ENCODE measurements at places on chromosomes 4 and X.
A peak's percentile ranks its signal among the peaks of the same experiment; 100 is the strongest.

DNA sequence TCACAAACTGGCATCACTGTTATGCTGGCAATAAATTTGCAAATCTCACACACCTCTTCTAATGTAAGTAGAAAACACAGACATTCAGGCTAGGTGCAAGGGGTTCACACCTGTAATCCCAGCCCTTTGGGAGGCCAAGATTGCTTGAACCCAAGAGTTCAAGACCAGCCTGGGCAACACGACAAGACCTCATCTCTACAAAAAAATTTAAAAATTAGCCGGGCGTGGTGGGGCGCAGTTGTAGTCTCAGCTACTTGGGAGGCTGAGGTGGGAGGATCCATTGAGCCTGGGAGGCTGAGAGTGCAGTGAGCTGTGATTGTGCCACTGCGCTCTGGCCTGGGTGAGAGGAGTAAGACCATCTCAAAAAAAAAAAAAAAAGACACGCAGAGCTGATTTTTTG lies 83.1 kb upstream of the ENPP6 start:
- DNase-seq = no peak

DNA sequence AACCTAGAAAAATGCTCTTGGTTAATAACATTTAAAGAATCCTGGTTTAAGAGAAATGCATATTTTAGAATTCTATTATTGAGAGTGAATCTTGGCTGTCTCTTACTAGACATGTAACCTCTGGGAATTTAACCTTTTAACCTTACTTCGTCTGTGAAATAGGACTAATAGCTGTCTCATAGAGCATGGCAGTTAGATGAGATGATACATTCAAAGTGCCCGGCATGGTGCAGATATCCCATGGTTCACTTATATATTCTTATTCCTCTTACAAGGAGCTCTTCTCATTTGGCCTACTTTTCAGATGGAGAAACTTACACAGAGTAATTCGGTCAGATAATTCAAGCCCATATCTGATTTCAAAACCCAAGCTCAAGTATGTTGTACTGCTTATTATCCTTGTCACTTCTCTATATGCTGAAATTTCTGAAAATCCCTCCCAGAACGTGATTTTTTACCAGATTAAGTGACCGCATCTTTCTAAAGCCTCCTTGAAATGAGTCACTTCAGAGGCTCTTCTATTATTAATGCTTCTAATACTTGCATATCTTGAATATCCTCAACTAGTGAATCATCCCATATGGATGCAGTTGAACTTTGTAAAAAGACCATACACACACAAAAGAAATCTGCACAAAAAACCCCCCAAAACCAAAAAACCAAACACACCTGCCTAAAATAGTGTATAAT lies 4.9 kb downstream of the CDKN2AIP start:
- DNase-seq = peak; percentile 23

GRCh38 chr4:155787113-155787710 lies 28.4 kb downstream of the GUCY1B1 start:
- peak; percentile 62 for DNase-seq

- DNase-seq = no peak
Observed at GRCh38 chr4:84606645-84607044, 23.7 kb downstream of the CDS1 start.

- peak; percentile 1 for DNase-seq
Observed at GRCh38 chr4:114780205-114780604, 181.6 kb downstream of the UGT8 start.

DNA sequence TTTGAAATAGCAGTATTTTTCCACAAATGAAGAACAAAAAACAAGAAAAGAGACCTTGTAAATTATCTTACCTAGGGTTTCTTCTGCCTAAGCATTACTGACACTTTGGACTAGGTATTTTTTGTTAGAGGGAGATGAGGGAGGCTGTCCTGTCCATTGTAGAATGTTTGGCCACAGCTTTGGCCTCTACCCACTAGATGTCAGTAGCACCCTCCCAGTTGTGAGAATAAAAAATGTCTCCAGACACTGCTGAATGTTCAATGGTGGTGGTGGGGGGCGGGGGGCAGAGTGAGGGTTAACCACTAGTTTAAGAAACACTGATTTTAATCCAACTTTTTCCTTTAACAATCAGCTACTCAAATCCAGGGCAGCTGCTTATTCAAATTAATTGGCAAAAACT lies 25.8 kb downstream of the OTUD4 start:
- peak; percentile 33 for DNase-seq

DNA sequence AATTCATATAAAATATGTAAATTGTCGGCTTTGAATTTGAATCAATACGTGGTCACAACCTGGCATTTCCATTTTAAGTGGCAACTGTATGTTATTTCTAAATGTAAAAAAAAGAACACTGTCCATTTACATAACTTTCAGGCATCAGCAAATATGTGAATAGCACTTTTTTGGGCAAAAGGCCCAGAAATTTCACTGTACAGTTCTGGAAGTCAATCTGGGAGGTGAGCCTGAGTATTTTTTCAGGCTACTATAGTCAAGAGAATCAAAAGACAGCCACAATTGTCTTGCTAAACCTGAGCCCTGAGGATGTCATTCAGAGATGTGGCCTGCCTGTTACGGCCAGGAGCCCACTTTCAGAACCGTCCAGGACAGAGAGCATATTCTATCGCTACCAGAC lies 543.9 kb upstream of the MAGEB2 start:
- peak; percentile 34 for DNase-seq

GRCh38 chr4:1516881-1517480 lies 110.7 kb upstream of the NKX1-1 start:
- DNase-seq = no peak

GRCh38 chrX:123331349-123331748 lies 147.3 kb downstream of the GRIA3 start:
- DNase-seq = no peak

DNA sequence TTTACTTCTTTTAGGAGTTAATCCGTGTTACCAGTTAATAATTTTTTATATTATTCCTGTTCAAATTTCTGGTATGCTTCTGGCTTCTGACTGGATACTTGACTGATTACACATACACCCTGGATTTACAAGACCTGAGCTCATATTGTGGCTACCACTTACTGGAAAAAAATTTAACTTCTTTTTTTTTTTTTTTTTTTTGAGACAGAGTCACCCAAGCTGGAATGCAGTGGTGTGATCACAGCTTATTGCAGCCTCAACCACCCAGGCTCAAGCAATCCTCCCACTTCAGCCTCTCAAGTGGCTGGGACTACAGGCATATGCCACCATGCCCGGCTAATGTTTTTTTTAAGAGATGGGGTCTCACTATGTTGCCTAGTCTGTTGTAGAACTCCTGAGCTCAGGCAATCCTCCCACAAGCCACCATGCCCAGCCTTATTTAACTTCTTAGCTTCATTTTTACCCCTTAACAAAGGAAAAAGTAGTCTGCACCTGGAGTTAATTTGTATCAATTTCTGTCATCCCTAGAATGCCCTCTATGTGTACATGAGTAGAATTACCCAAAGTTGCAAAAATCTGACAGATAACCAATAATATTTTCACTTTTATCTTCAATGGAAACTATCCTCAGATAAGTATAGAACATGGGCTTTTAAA lies 50.3 kb downstream of the TMEM165 start:
- DNase-seq = peak; percentile 89

- DNase-seq = peak; percentile 50
Observed at GRCh38 chrX:129522184-129523078, 859 bp downstream of the SMARCA1 start.

DNA sequence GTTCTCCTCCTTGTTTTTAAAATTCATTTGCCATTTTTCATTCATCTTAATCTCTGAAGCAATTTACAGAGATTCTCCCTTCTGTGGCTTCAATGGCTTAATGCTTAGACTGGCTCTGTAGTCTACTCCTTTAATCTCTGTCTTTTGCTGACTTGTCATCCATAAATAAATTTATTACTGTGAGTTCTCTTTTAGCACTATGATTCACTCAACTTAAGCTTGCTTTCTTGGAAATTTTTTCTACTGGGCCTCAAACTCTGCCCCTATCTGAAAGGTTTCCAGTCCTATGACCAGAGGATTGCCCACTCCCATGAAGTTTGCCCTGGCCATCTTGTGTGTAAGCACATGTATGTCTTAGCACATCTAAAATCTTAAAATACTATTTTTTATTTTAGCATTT lies 251.1 kb downstream of the DCLK2 start:
- no peak for DNase-seq

GRCh38 chr4:162347842-162348213 lies 184.0 kb upstream of the FSTL5 start:
- DNase-seq = no peak

DNA sequence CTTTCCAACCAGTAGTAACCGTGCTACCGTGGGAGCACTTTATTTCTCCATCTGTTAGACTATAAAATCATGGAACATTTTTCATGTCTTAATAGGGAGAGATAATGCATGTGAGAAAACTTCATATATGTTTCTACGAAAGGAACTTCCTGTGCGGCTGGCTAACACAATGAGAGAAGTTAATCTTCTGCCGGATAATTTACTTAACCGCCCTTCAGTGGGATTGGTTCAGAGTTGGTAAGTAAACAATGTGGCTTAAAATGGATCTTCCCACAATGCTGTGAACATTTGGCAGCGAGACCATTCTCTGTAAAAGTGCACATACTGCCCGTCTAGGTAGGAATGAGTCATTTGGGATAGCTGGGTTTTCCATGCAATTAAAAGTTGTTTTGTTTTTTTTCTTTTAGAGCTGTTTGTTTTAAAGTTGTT lies 29.6 kb downstream of the PDK3 start:
- peak; percentile 49 for DNase-seq

GRCh38 chr4:95190751-95191436 lies 357.9 kb downstream of the UNC5C start:
- DNase-seq = no peak

- DNase-seq = no peak
Observed at GRCh38 chr4:62285026-62285425, 1084.9 kb downstream of the ADGRL3 start.

GRCh38 chr4:11529625-11530201 lies 101.0 kb upstream of the HS3ST1 start:
- no peak for DNase-seq

GRCh38 chrX:140439476-140439875 lies 65.4 kb downstream of the SOX3 start:
- no peak for DNase-seq

DNA sequence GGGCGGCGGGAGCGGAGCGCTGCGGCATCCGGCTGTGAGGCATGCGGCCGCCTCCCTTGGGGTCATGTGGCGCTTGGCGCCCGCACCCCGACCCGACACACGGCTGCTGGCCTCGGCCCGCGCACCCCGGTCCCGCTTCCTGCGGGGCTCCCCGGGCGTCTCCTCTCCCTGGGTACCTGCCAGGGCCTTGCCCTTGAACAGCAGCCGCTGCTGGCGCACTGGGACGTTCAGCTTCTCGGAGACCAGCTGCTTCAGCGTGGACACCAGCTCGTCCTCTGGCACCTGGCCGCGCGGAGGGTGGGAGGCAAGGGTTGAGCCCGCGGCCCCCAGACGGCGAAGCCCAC lies 391 bp downstream of the UBL4A start:
- DNase-seq = no peak

DNA sequence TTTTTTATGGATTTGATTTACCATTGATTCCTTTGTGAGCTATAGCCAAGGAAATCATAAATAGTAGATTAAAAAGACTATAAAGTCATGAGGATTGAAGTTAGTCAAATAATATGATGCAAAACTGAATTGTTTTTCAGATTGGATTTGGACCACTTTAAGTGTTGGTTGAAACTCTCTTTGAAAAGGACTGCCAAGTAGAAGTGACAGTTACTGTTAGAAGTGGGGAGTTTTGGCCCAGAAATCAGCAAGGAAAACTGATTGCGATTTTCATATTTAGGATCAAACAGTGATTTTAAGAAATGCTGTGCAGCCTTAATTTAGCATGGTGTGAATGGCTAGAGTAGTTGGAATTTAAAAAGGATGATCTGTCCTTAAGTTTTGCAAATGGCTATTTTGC lies 4.9 kb downstream of the ADGRL3 start:
- no peak for DNase-seq

DNA sequence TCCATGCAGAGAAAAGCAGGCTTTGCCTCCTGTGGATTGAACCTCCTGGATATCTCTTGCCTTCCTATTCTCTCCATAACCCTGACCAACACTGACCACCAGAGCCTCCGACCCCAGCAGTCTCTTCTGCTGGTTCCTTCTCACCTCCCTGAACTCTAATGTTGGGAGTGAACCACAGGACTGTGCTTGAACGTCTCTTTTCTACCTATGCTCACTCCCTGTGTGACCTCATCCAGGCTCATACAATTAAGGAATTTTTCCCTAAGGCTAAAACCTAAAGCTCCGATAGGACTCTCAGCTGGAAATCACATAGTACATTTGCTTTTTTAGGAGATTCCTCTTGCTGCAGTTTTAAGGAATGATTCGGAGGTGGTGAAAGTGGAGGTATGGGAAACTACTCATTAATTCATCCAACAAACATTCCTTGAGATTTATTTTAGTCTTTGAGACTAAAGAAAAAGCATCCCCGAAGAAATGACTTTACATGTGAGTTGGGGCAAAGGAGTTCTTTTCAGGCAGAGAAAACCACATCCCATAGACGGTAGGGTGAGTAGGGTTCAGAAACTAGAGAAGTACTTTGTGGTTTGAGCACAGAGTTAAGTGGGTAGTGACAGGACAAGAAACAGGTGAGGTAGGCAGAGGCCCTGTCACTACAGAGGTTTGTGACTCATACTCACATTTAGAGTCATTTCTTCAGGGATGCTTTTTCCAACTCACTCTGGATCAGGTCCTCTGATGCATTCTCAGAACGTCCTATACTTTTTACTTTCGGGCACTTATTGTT lies 30.8 kb downstream of the NDNF start:
- no peak for DNase-seq

DNA sequence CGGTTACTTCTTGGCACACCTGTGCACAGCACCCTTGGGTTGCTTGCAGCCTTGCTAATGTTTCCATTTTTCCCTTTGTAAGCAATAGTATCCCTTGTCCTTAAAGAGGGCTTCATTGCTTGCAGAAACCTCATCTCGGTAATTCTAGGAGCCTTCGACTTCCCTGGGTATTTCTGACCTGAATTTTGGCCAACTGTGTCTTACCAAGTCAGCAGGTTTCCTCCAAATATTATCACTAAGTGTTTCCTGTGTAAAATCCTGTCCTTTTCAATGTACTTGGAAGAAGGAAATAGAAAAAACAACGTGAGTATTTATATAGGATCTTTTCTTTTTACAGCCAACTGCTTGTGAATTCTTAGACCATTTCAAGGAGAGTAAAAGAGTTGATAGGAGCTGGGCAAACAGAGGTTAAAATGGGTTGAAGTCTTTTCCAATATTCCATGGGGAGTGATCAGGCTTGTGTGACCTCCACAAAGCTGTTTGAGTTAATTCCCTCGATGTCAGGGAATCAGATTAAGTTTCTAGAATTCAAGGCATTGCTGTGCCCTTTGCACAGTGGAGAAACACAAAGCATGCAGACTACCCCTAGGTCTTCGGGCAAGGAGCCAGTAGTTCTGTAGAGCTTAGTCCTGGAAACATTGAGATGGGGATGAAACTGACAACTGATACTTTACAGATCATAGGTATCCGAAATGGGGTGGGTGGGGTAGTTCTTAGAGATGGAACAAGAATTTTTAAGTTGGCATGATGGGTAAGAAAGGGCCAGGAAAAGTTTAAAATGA lies 209.9 kb downstream of the CPE start:
- no peak for DNase-seq

- DNase-seq = peak; percentile 89
Observed at GRCh38 chr4:70746179-70746839, 24.5 kb downstream of the RUFY3 start.

GRCh38 chr4:90145319-90145718 lies 18.1 kb downstream of the CCSER1 start:
- DNase-seq = no peak
